ENCODE measurements at places on chromosomes 11 and 22. TPM values are rescaled to one million over a fixed set of nuclear protein-coding genes. Genes with fewer than 3 reads are reported as not detected.

The IL10RA gene
- not detected for total RNA-seq

The ANO9 gene
- total RNA-seq = 0.09 TPM

The NPAS4 gene
- total RNA-seq = not detected

The OR51I1 gene
- total RNA-seq = not detected

The ELFN2 gene
- total RNA-seq = 0.47 TPM

The ROBO3 gene
- total RNA-seq = 11.6 TPM

The TMEM45B gene
- not detected for total RNA-seq

All from endothelial cell of coronary artery (primary cell).